T-helper 2 cell treated with Interferon-gamma antibody and Interleukin-4, amounts not matched to agents 5 μg/mL and 100 μg/mL, for 36 hours (primary cell): ENCODE measurements at places on chromosomes 5 and 9.

GRCh38 chr9:38024036-38024681, 44.9 kb downstream of the SHB start:
- DNase-seq, result no peak

GRCh38 chr5:135110785-135111596, 77.0 kb upstream of the PITX1 start:
- DNase-seq, result no peak

- DNase-seq, result no peak
Observed at GRCh38 chr5:39464088-39464487, 39.3 kb upstream of the DAB2 start.

DNA sequence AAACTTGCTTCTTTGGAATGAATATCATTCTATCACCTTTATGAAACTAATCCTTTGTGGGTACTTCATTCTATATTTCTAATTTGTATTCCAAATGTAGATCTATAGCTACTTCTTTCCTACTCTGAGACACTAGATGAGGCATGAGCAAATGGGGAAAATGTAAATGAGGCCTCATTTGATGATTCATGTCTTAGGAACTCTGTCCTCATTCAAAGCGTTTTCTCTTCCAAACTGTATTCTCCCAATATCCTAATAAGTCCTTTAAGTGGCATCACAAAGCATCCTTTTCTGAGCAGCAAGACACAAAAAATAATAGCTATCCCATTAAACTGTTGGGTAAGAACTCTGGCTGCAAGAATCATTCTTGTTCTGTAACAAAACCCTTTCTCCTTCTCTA, 56.1 kb downstream of the TTLL11 start:
- no peak for DNase-seq

GRCh38 chr9:98168941-98169488, 23.4 kb downstream of the CORO2A start:
- DNase-seq, result no peak

DNA sequence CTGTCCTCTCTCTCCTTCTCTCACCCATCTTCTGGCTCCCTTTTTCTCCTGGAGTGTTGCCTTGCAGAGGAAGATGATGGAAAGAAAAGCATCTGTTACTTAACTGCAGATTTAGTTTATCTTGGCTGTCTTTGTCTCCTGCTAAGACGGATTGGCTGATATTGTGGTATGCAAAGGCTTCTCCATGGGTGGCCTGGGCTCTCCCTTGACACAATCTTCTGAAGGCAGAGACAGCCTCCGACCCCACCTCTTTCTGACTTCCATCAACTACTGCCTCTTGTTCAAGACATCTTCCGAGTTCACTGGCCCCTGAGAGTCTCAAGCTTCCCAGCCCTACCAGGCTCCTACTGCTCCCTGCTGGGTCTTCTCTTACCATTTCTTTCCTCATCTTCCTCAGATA, 403.7 kb downstream of the LRRC70 start:
- DNase-seq, result no peak

DNA sequence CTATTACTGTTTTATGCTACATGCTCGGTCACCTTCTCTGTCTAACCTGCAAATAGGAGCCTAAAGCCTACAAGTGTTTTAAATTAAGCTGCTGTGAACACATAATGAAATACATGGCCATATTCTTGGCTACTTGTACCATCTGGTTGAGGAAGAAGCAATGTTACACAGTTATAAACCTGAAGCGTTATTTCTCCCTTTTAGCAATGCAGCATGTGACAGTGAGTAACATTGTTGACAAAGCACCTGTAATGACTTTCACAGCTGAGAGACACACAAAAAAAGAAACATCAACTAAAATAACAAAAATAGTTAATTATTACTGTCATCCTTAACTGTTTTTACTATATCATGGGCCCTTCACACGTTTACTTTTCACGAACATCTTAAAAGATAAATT, 146.9 kb downstream of the RORB start:
- DNase-seq, result no peak

GRCh38 chr5:83899326-83899970, 178.8 kb upstream of the HAPLN1 start:
- DNase-seq, result no peak

DNA sequence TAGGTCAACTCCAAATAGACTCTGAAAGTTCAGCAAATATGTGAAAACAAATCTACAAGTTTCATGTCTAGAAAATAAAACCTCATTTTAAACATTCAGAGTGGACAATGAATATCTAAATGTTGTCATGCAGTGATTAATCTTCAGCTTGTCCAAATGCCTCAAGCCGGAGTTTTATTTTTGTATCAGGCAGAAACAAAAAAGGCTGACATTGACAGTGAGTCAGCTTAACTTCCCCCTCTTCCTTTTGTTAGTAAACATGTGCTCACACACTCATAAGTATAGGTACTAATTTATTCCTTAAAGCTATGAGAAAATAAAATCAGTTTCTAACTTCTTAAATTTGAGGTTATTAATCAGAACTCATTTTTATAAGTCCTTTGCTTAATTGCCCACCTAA, 467.9 kb upstream of the DAB2 start:
- no peak for DNase-seq

DNA sequence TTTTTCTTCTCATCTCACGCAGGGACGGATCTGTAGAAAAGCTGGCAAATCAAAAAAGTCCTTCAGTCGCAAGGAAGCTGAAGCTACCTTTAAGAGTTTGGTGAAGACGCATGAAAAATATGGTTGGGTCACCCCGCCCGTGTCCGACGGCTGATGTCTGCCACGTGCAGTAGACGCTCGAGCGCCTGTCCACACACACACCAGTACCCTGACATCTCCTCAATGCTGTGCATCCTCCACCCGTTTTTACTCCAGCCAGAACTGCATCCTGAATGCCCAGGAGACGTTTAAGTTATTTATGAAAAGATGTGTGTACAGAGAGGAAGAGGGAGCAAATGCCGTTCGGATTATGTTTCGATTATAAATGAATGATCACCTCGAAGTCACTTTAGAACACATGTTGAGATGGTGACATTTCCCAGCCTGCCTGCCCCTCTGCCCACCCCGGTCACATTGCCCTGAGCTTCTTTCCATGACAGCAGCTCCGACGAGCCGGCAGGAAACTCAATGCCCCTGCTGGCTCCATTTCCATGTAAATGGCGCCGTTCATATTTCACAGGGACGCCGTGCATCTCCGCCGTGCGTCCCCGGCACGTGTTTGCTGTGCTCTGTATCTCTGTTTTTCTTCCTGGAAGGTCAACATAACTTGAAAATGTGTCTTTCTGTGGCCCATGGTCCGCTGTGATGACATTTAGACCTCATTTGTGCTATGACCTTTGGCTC, 42.7 kb downstream of the UBE2QL1 start:
- no peak for DNase-seq

- DNase-seq, result no peak
Observed at GRCh38 chr5:60568646-60569045, 131.3 kb downstream of the DEPDC1B start.
